Esophagus squamous epithelium (tissue), 5 donors: ENCODE measurements at places on chromosomes 12 and 14.

DNA sequence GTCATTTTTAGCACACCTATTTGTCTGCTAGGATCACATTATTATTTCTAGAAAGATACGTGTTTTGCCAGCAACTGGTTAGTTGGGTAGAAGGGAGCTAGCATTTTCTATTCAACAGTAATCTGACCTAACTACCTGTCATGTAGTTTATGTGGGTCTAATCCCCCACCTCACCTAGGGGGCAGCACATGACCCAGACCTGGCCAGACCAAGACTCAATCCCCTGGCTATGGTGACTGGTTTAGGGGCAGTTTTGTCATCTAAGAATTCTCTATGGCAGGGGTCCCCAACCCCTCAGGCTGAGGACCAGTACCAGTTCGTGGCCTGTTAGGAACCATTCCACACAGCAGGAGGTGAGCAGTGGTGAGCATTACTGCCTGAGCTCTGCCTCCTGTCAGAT lies 29.5 kb upstream of the EVL start:
- DNase-seq, result no peak

GRCh38 chr12:21677622-21678277 lies 20.1 kb upstream of the LDHB start:
- DNase-seq, result no peak

DNA sequence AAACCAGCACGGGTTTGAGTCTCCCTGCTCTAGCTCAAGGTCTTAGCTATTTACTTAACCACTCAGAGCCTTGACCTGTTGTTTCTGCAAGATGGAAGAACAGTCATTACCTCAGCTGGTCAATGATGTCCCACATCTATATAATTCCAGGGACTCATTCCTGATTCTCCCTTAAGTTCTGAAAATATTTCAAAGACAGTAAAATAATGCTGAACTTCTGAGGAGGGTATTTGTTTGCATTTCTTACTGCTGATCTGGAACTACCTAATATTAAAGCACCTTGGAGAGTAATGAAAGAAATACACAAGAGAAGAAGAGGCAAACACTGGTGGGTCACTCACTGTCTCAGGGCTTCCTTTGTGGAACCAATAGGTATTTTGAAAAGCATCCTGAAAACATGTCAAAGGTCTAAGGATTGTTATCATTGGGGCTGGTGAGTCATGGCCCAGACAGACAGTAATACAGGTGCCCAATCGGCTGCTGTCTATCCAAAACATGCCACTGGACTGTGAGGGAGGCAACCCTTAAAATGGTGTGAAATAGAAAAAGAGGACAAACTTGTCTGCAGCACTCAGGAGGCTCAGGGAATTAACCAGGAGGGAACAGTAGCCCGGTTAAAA lies 88.7 kb upstream of the EGLN3 start:
- DNase-seq, result no peak

DNA sequence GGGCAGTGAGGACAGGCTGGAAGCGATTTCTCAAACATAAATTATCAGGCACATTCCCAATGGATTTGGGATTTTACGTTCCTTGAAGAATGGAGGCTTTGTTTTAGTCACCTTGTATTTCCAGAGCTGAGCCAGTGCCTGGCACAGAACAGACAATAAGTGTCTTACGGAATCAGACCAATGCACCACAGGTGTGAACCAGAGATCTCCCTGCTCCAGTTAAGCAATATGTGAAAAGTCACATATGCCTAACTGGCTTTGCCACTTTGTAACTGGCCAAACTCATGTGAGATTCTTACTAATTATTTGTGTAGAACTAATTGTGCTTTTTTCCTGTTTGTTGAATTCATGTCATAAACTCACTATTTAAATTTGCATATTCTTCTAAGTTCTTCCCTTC lies 130.4 kb downstream of the KCNH5 start:
- no peak for DNase-seq

DNA sequence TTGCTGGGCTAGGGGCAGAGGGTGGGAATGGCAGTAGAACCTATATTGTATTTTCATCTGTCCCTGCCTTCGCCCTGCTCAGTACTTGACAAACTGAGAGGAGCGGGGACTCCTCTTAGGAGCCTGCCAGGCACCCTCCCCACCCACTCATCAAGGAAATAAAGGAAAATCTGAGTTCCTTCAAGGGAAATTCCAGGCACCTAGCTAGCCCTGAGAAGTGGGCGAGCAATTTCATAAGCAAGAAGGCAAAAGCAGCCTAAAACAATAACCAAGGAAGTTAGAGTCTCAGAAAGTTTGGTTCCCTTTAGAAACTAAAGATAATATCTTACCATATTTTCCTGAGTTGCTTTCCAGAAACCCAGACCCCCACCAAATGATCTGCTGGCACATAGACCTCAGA lies 10.6 kb upstream of the PLEKHD1 start:
- DNase-seq, result no peak

- DNase-seq, result no peak
Measured at GRCh38 chr12:78385541-78385940, 479.0 kb upstream of the SYT1 start.

DNA sequence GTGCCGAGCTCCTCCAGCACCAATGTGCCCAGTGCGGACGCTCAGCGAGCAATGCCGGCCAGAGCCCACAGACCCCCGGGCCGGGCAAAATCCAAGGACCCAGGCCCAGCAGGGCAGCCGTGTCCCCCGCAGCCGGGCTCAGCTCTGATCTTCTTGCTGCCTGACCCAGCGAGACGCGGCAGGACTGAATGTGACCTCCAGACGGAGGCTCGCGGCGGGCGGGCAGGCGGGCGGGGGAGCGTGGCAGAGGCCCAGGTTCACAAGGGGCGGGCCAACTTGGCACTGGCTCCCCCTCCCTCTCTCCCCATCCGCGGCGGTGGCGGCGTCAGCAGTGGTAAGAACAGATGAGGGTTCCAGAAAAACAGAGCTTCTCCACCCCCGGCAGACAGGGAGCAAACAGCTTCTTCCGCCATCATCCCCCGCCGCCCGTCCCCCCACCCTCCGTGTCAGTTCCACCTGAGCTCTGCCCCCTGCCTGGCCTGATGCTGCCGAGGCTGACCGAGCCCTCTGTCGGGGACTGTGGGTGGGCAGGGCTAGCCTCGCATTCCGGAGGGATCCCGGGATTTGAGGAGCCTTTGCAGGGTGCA lies 94.3 kb downstream of the RFLNA start:
- no peak for DNase-seq

- DNase-seq, result no peak
Measured at GRCh38 chr12:1272142-1272541, 281.1 kb downstream of the ERC1 start.
